Activated naive CD8-positive, alpha-beta T cell treated with anti-CD3 and anti-CD28 coated beads, Interleukin-2, amount 10 ng/mL, durations not matched to agents 7 days and 5 days (primary cell): ENCODE measurements at places on chromosomes 1 and 21. TPM values are rescaled to one million over a fixed set of nuclear protein-coding genes. Genes with fewer than 3 reads are reported as not detected.

ZRANB2 gene
- total RNA-seq = 129 TPM

KRTAP7-1 gene
- not detected for total RNA-seq

ARHGEF19 gene
- 10.2 TPM for total RNA-seq

DNA sequence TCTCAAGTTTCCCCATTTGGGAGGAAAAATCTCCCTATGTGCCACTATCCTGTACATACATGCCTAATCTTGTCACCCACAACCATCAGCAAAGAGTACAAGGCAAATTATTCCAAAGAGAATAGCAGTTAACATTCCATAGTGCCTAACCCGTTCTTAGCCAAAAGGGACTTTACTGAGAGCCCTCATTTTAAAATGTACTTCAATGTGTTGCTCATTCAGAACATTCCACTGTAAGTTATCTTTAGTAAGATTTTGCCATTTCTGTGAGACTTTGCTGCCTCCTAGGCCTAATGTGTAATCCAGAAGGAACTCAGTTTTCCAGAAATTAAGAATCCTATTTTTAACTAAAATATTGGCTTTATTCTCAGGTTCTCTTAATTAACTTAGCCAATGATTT is 11.3 kb upstream of the MRPL55 start:
- no peak for DNase-seq

- DNase-seq = no peak
These were observed 349.6 kb downstream of the LMO4 start for GRCh38 chr1:87678266-87678665.

DNA sequence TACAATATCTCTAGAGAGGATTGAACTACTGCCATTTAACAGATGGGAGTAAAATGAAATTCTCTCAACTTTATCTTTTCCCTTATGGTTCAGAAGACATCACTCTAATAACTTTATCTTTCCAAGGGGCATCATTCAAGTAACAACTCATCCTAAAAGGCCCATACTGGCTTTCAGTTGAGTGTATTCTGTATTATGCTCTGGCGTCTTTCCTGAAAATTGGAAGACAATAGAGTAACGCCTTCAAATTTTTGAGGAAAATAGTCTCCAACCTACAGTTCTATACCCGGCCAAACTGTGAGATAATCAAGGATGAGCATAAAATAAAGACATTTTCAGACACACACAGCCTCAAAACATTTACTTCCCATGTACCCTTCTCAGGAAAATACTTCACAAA is 103.3 kb downstream of the RERE start:
- no peak for DNase-seq

DNA sequence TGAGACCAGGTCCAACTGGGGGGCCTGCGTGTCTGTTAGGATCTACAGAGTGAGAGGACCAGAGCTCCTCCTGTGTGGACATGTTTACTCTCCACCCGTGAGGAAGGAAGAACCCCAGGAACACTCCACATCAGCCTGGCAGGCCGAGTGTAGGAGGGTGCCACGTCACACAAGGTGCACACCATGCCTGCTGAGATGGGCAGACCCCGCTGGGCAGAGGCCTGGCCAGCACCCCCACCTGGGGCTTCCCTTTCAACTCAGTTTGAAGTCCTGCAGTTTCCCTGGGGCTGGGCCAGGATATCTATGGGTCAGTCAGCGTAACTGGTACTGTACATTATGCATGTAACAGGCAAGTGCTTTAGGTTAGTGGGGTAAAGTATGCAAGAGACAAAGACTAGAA is 30.1 kb upstream of the PCBP3 start:
- peak; percentile 19 for DNase-seq

- DNase-seq = no peak
These were observed 91.7 kb upstream of the IVNS1ABP start for GRCh38 chr1:185408700-185409270.

DNA sequence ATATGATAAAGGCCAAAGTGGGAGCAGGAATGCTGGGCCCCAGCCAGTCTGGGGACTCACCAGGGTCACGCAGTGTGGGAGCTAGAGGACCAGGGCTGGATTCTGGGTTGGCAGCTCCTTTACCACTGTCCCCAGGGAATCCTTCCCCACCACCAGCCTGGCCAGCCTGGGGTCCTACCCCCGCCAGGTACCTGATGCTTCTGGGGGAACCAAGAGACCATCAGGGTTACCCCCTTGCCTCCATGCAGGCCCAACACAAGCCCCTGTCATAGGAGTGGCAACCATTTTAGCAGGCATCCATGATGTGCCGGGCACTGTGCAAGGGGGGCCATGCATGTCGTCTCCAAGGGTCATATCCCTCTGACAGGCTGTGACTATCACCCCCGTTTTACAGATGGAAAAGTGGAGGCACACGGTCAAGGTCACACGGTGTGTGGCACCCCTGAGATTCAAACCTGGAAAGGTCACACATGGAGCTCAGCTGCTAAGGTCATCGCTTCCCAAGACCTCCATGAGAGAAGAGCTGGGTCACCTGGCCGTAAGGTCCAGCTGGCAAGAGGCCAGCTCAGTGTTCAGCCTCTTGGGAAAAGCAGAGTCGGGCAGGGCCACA is 16.4 kb downstream of the RUNX3 start:
- DNase-seq = no peak
